ENCODE measurements at places on chromosomes 6 and 20.

DNA sequence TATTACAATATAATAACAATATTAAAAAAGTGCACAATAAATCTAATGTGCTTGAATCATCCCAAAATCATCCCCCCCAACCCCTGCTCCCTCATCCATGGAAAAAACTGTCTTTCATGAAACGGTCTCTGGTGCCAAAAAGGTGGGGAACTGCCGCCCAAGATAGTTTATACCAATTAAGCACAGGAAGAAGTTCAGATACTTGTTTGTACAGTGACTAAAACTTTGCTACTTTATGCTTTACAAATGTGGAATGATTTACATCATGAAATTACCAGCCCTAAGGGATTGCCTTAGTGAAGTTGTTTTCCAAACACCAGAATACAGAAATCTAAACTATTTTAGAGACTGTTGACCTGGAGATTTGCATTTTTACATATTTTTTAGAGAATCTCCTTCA, 175.6 kb downstream of the TRIM27 start:
- DNase-seq: no peak

GRCh38 chr6:15970517-15970916, 158.4 kb upstream of the MYLIP start:
- no peak for DNase-seq

DNA sequence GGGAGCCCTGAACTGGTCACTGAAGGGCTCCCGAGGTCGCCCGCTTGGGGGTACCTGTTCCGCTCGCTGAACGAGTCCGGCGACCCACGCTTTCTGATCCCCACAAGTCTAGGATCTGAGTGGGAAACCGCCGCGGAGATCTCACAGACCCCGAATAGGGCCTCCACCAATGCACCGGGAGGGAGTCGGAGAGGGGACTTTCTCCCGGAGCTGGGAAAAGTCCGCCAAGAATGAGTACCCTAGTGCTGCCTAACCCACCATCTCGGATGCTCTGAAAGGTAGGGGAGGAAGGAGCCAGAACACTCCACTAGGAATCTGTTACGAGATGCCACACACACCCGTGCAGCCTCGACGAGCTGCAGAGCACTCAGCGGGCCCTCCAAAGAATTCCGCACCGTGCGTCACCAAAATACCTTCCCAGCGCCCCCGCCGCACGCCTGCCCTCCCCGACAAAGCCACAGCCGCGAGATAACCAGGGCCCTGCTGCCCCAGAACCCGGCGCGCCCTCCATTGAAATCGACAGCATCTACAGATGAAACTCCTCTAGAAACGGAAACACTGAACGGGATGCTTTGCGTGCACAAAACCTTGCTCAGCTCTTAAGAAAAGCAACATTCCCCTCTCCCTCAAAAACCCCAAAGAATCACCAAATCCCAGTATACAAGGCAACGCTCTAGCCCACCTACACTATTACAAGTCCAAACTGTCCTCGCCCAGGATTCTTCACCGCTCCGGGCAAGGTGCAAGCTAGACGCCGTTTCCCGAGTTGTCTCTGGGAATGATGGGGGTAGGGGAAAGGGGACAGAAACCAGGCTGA, 686 bp downstream of the COL12A1 start:
- no peak for DNase-seq

- DNase-seq: no peak
Observed at GRCh38 chr6:153028286-153028685, 25.8 kb upstream of the MTRF1L start.

DNA sequence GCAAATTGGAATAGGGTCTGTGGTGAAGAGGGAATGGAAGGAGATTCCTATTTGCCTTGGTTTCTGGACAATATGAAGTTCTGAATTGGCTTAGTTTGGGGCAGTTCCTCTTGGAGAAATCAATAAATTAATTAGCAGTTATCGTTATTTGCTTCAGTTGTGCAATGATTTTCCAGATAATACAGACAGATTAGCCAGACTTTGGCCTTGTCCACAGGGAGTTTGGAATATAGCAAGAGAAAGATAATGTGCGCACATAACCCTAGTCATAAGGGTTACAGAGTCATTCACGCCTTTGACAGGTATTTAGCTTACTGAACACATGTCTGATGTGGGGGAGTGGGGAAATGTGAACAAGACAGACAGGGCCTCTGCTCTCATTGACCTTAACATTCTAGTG, 1.3 kb downstream of the ATRN start:
- no peak for DNase-seq
